ENCODE measurements at places on chromosomes 2 and 18.

- DNase-seq = no peak
These were observed 51.2 kb downstream of the SLC14A2 start for GRCh38 chr18:45666520-45666919.

DNA sequence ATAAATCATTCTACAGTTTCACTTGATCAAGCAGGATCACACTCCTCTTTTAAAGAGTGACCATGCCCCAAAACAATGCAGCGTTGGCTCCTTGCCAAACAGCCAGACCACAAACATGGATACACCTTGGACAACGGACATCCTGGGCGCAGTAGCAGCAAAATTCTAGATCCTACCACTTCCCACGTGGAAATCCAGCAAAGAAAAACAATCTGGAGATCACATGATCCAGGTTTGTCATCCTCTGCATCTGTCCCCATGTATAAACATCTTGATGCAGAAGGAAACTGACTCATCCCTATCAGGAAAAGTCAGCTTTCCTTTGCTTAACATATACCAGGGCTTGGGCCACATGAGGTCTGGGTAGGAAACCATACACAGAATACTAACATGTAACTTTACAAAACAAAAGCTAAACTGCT lies 53.1 kb downstream of the ZNF521 start:
- no peak for DNase-seq

DNA sequence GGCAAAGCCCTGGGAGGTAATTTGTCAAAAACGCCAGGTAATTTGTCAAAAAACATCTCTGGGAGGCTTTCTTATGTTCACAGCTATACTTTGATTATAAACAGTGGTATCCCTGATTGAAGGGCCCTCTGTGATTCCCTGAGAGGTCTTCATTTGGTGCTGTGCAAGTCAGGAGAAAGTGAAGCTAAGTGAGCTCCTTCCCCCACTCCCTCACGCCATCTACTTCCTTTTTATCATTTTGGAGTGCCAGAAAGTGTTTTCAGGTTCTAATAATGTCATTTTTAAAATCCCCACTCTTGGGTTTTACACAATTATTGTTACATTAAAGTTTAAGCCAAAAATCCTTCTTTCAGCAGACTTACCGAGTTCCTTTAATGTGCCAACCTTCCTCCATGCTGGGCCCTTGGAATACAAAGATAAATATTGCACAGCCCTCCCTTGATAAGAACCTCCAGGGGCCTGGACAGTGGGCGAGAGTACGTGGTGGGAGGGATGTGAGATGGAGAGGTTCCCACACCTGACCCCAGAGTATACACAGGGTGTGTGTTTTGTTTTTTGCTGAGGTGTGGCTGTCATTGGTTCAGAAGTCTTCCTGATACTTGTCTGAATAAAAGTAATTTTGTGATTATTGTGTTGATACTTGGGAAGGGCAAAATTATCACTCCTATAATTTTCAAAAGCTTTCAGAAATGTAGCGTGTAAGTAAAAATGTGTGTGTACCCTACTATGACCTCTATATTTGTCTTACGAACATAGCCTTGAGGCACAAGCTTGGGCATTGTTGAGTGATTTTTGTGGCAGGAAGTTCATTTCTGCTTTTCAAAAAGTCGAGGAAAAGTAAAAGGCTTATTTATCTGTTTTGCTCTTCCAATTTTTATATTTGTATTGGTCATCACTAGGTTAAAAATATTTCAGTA lies 8.2 kb downstream of the MAPRE2 start:
- no peak for DNase-seq

GRCh38 chr2:168661863-168662256 lies 140.6 kb upstream of the NOSTRIN start:
- no peak for DNase-seq
